IPS DF 6.9 (cell line): ENCODE measurements at places on chromosomes 3 and 15.

GRCh38 chr3:133532951-133533350 is 40.5 kb upstream of the CDV3 start:
- no peak for DNase-seq

GRCh38 chr3:40452876-40453730 is 4.0 kb upstream of the RPL14 start:
- peak; percentile 97 for DNase-seq

- DNase-seq, result no peak
Measured at GRCh38 chr3:2525968-2526367, 427.3 kb downstream of the CNTN4 start.

- DNase-seq, result no peak
Measured at GRCh38 chr15:84810073-84810840, 6.9 kb upstream of the ALPK3 start.

- DNase-seq, result no peak
Measured at GRCh38 chr3:157188391-157188790, 28.4 kb upstream of the CCNL1 start.

- DNase-seq, result no peak
Measured at GRCh38 chr3:117263745-117264144, 554.2 kb downstream of the TUSC7 start.
